Liver (tissue), 10 donors: ENCODE measurements at places on chromosomes 16 and 17.

GRCh38 chr16:2086106-2086742, 38.4 kb downstream of the TSC2 start:
- DNase-seq: no peak

DNA sequence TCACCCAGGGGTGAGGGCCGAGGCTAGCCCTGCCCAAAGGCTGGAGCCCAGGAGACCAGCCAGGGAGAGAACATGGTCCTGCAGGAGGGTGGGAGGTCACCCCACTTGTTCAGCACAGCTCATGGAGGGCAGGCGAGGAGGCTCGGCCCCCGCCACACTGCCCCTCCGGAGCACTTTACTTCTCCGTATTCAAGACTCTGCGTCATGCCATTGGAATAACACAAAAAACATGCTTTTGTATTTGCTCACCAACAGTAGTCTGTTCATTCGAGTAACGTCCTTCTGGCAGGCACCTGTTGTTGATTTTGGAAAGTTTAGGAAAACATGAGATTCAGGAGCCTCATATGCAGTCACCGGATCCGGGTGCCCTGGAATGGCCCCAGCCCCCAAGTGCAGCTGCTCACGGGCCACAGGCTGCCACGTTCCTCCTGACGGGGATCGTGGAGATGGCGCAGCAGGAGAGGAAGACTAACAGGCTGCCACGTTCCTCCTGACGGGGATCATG, 81.1 kb upstream of the DNAH17 start:
- no peak for DNase-seq

DNA sequence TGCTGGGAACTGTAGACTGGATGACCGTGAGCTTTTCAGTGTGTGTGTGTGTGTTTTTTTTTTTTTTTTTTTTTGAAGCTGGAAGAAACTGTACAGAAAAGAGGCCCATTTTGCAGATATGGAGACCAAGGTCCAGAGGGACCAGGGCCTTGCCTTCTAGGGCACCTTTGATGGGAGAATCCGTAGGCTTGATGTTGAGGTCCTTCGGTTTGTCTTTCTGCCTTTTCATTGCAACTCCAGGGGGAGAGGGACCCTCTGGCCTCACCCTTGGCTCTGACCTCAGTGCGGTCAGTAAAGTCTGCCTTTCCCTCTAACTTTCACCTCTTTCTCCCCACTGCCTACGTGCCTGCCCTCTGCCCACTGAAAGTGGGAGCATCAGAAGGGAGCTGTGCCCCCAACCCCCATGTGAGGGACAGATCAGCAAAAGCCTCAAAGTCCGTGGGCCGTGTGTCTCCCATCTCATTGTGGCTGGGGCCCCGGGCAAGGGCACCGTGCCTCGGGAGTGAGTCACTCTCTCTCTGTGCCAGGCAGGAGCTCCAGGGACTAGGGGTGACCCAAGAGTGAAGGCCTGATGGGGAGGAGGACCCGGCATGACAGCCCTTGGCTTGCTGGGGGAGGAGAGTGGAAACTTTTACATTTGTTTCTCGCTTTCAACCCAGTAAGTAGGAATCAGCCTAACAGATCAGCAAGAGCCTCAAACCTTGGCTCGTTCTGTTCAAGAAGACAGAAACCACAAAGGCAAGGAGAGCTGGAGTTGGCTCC, 123.6 kb downstream of the CMIP start:
- DNase-seq: no peak

DNA sequence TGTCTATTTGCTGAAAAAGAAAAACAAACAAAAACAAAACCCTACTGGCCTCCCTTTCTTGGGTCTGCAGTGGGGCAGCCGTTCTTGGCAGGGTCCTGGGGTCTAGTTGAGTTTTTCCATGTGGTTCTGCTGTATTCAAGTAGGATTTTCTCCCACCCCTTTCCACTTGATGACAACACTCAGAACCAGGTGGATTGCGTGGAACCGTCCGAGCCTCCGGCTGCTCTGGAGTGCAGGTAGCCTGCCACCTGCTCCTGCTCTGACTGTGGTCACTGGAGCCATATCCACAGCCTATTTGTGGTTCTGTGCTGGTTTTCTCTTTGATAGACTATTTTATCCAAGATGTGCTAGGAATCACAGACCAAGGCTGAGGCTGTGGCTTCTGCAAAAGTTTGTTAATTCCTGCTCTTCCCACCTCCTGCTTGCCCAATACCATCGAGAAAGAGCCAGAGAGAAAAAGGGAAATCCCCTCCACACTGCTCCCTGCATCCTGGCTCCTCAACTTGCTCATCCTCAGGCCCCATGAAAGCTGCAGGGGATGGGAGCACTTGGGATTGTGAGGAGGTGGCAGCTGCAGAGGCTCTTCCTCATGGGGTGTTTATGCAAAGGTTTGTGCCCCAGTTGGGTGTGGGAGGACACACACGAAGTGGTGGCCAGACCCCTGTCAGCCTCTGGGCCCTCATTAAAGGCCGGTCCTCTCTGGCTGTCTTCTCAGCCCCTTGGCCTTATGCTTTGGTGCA, 377.8 kb upstream of the TNRC6C start:
- DNase-seq: peak; percentile 22

DNA sequence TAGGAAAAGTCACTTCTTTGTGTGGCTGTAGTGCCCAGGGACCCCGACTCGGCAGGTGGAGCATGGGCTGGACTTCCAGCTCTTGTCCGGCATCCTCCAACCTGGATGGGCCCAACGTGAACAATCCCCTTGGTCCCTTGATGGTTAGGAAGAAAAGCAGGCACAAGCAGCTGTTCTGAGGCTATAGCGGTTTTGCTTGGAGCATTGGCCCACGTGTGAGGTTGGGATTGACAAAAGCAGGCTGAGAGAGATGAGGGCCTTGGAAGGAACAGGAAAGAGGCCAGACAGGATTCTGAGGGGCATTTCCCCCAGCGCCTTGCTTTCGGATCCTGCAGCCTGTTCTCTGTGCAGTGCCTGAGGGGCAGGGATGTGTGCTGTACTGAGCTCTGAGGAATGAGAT, 28.1 kb downstream of the SCNN1B start:
- no peak for DNase-seq

DNA sequence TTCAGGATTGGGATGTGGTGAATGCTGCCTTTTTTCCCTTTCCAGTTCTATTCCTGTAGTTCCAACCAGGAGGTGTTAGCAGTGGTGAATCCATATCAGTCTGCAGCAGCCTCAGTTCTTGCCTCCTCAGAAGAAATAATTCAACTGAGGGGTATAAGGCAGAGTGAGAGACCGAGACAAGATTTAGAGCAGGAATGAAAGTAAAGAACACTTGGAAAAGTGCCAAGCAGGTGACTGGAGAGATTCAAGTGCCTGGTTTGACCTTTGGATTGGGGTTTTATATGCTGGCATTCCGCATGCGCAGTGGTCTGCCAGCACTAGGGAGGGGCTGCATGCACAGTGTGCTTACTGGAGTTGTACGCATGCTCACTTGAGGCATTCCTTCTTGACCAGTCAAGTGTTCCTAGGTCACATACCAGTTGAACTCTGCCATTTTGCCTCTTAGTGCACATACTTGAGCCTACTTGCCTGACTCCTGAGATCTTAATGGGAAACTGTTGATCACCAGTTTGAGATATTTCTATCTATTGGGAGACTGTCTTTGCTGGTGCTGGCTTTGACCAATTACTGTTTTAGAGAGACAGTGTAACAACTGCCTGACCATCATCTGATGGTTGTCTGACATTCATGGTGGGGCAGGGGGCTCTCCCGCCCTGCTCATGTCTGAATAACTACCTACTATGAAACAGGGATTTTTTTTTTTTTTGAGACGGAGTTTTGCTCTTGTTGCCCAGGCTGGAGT, 680 bp upstream of the CCL15 start:
- DNase-seq: peak; percentile 78

DNA sequence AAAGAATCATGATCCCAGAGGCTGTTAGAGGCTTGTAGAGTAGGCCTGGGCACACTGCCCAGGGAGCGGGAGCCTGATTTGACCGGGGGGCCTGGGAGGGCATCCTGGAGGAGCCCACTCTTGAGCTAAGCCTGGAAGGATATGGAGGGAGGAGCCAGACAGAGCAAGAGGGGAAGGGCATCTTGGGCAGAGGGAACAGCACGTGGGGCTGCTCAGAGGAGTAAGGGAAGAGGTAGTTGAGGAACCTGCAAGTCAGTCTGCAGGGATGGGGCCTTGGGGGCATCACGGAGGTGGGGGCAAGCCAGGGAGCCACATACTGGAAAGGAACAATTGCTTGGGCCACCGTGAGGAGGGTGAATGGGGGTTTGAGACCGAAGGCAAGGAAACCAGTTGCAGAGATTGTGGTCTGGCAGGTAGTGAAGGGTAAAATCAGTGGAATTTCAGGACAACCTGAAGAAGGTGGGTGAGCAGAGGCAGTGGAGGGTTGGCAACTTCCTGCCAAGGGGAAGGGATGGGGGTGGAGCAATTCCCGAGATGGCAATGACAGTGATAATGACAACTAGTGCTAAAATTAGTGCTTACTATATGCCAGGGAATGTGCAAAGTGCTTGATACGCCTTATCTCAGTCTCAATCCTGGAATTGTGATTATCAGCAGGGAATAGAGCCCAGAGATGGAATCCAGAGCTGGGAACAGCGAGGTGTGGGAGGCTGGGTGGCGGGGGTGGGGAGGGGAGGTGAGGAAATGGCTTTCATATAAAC, 9.7 kb upstream of the RAI1 start:
- DNase-seq: no peak

DNA sequence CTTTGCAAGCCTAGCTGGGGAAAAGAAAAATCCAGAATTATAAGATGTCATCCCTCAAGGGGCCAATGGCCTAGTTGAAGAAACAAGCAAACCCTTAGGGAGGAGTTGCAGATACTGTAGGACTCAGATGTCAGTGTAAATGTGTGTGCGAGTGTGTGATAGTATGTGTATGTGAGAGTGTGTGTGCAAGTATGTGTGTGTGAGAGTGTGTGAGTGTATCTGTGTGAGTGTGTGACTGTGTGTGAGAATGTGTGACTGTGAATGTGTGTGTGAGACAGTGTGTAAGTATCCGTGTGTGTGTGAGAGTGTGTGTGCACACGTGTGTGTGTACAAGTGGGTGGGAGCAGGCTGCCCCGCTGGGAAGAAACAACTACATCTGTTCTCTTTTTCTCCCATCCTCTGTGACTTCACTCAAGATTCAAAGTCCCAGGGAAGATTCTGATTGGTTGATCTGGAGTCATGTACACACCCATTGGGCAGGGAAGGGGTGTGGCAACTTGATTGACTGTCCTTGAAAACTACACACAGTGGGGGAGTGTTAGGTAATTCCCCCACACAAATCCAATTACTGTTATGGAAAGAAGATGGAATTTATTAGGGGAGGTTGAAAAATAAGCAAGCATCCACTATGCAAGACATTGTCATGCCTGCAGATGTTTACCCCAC, 40.7 kb downstream of the IRX3 start:
- no peak for DNase-seq

DNA sequence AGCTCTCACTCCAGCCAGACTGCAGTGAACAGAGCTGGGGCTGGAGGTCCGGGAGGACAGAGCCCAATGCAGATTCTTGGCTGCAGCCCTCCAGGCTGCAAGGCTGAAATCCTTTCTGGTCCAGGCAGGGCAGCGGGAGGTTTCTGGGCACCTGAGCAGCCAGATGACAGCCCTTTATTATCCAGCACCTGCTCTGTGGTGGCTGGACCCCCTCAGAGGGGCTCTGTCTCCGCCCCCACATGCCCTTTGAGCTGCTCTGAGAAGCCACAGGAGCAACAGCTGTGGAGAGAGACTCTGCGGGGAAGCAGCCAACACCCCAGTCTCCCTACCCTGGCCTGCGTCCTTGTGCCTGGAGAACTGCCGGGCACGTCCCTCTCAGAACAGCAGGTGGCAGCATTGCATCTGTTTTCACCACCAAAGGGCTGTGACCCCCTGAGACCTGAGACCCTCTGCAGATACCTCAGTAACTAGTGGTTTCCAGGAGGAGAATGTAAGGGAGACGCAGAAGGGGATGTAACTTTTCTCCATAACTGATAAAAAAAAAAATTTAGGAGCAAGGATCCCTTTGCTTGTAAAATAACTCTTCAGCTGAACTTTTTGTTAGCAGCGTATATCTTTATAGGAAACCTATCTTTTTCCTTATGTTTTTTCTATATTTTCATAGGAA, 3.7 kb upstream of the CNP start:
- DNase-seq: peak; percentile 80

DNA sequence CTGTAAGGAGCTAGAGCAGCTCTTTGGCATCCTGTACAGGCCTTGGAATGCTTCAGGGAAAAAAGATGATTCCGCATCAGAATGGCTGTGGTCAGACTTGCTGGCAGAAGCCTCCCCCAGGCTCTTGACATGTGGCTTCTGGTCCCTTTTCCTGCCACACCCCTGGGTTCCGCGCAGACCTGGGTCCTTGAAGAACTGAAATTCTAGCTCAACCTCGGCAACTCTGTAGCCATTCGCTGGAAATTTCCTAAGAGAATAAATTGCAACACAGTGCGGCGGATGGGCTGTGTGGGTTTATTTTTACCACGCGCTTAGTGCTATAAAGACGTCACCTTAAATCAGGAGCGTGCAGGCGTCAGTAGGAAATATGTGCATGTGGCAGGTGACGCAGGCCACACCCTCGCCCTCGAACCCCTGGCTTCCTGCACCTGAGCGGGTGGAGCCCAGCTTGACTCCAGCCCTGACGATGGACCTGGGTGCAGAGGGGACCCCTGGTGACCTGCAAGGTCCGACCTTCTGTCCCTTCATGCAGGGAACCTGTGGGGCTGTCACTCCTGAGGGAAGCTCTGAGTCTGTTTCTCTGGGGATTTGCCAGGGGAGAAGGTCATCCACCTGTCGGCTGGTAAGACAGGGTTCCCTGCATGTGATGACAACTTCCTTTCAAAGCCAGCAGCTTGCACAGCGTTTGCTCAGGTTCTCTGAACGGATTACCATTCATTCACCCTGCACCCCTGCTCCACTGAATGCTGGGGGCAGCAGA, 46.3 kb downstream of the METRNL start:
- no peak for DNase-seq

DNA sequence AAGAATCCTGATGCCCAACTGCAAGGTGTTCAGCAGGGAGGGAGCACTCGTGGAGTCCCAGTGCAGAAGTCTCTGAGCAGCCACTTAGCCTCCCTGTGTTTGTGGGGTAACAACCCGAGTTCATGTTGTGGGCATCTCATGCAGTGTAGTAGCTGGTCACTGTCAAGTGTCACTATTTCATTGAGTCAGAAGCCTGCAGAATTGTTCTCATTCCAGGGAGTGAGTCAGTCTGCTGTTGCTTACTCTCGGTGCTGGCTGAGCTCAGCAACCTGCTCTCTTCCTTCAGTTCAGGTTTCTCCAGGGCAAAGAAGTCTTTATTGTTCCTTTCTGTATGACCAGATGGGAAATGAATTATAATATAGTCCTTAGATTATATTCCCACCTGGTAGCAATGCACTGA, 24.1 kb downstream of the HMOX2 start:
- no peak for DNase-seq

GRCh38 chr16:12569061-12569460, 234.6 kb downstream of the CPPED1 start:
- DNase-seq: no peak
